GM12892 (cell line): ENCODE measurements at places on chromosomes 3 and 15.

DNA sequence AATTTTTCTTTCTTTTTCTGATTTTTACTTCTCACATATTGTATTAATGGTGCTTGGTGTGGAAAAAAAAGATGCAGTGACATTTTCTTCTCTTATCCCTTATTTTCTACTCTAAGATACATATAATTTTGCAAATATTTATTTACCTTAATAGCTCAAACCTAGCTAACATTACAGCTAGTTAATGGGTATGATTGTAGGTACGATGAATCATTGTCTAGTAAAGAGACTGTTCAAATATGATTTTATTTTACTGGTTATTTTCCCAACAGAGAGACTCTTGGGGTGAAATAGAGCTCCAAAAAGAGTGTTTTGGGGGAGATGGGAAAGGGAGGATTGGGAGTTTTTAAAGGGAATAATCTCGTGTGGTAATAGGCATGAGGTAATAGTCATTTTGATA lies 206.0 kb downstream of the RBMS3 start:
- no peak for DNase-seq

- no peak for DNase-seq
Measured at GRCh38 chr3:50604110-50604621, 7.4 kb downstream of the CISH start.

GRCh38 chr3:126998728-126999127 lies 15.8 kb downstream of the PLXNA1 start:
- no peak for DNase-seq

DNA sequence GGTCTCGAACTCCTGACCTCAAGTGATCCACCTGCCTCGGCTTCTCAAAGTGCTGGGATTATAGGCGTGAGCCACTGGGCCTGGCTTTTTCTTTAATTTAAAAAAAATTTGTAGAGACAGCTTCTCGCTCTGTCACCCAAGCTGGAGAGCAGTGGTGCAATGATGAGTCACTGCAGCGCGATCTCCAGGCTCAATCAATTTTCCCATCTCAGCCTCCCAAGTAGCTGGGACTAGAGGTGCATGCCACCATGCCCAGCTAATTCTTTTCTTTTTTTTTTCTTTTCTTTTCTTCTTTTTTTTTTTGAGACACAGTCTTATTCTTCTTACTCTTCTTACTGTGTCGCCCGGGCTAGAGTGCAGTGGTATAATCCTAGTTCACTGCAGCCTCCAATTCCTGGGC lies 19.8 kb downstream of the TUBGCP4 start:
- DNase-seq = no peak

DNA sequence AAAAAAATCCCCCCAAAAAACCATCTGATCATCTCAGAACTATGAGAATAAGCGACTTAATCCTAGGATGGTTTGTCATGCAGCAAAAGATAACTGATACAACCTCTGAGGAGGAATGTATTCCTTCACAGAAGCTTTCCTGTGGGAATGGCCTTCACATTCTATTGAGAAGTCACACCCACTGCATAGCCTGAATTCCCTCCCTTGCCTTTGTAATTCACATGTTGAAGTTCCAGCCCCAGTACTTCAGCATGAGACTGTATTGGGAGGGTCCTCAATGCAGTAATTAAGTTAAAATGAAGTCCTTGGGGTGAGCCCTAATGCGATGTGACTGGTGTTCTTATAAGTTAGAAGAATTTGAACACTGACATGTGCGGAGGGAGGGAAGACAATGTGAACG lies 395.2 kb downstream of the TUSC7 start:
- no peak for DNase-seq

DNA sequence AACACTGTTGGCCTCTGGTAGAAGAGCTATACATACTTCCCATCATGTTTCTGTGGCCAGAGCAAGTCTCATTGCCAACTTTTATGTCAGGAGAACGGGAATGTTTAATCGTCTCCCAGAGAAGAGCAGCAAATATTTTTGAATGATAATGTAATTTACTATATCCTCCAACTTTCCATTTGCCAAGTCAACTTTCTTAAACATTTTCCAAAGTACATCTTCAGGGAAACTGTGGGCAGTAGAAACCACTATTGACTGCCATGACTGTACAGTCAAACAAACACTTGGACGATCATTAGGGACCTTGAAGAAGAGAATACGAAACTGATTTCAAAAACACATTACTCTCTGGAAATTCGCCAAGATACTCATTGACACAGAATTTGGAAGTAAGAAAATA lies 201.5 kb downstream of the GABRB3 start:
- no peak for DNase-seq

- no peak for DNase-seq
Measured at GRCh38 chr3:43330981-43331380, 44.6 kb downstream of the SNRK start.

- no peak for DNase-seq
Measured at GRCh38 chr3:81545572-81545971, 215.9 kb downstream of the GBE1 start.

DNA sequence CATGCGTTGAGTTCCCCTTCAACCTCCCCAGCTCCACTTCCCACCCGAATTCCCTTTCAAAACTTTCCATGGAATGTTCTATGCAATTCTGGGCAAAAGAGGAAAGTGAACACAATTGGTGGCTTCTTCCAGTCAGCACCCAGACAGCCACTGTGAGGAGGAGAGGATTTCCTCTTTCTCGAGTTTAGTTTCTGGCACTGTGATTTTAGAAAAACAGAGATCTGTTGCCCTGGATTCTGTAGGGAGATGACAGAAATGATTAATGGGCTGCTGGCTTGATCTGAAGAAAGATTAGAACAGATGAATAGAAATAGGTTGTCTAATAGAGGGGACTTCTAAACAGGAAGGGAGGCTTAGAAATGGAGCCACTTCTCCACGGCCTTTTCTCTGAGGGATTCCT lies 172.0 kb downstream of the MCTP2 start:
- DNase-seq = no peak
